Stimulated activated CD8-positive, alpha-beta memory T cell treated with anti-CD3 and anti-CD28 coated beads, Interleukin-4, amount 100 ng/mL, for 1 hour (primary cell): ENCODE measurements at places on chromosomes 7 and 10.

DNA sequence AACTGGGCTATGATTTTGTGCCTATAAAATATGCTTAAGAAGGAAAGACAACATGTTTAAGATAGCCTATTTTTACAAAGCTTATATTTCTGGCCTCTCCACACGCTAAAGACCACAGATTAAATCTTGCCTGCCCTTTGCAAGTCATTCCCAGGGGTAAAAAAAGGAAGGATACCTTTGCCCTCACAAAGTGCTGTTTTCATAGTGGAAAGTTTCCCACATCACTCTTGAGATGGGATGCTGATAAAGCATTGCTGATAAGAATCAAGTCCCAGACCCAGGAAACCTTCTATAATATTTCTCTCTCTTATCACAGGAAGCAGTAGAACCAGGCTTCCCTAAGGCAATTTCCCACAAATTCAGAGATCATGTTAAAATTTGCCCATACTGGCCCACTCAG, 56.5 kb downstream of the GSAP start:
- no peak for DNase-seq

- DNase-seq, result no peak
Measured at GRCh38 chr10:50275650-50276235, 24.4 kb upstream of the ASAH2 start.

GRCh38 chr7:3670898-3671297, 369.8 kb downstream of the SDK1 start:
- DNase-seq, result no peak

- DNase-seq, result no peak
Measured at GRCh38 chr10:100966887-100967286, 2.4 kb upstream of the SEMA4G start.
